Cortex of kidney (tissue), 1 donor: ENCODE measurements at places on chromosomes 6 and 20.

DNA sequence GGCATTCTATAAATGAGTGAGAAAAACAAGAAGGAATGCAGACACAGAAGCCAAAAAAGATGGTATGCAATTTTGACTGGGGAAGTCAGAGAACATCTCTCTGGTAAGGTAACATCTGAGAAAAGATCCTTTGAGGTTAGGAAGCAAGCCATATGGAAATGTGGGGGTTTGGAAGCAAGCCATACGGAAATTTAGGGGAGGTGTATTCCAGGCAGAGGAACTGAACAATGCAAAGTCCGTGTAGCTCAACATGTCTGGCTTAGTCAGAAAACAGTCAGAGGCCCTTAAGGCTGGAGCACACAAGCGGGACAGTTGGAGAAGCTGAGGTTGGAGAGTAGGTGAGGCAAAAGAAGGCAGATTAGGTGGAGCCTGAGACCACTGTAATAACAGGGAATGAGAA lies 35.3 kb downstream of the RALGAPA2 start:
- no peak for DNase-seq

DNA sequence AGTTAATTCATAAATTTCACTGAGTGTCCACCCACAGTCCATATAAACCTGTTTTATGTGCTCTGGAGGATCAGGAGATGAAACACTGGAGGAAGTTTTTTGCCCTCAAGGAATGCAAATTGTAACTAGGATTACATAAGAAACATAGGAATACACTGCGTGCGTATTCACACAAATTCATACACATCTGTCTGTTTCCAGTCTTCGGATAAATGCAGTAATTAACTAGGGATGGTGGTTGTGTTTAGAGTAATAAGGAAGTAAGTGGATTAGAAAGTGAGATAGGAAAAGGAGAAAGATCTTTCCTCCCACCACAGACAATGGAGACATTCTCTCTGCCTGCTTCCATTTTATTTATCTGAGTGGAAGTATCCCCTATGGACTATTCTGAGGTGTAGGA lies 35.7 kb upstream of the POPDC3 start:
- DNase-seq = no peak

GRCh38 chr6:13733178-13733887 lies 21.7 kb upstream of the RANBP9 start:
- DNase-seq = no peak

GRCh38 chr6:53887316-53887715 lies 92.5 kb downstream of the LRRC1 start:
- no peak for DNase-seq

- DNase-seq = no peak
These were observed 168.4 kb upstream of the AHI1 start for GRCh38 chr6:135665935-135666334.

- DNase-seq = no peak
These were observed 15.2 kb upstream of the KCNK15 start for GRCh38 chr20:44730441-44730840.

DNA sequence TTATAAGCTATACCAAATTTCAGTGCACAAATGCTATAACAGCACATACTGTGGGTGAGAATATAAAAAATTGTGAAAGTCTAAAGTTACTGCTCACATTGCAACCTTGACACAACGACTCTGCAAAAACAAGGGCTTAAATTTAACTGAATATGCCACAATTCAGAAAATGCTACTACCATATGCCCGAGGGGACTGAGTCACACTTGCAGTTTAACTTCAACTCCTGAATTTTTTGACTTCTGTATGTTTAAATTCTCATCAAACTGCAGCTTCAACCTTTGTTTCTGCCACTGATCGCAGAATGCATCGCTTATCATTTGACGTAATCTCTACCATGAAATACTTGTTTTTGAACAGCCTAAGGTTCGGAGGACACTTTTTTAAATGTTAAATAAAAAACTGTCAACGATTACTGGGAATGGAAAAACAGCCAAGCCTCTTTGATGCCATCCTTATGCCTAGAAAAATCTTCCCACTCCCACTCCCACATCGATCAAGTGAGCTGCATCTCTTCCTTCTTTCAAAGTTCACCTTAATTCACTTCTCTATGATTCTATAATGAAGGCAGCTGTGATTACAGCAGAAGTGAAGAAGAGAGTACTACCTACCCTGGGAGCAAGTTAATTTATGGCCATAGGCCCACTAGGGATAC lies 136.5 kb downstream of the ATXN1 start:
- DNase-seq = no peak

GRCh38 chr20:47127546-47127945 lies 229.0 kb downstream of the ZMYND8 start:
- no peak for DNase-seq

GRCh38 chr6:109791301-109791700 lies 100.2 kb downstream of the FIG4 start:
- no peak for DNase-seq

- DNase-seq = no peak
These were observed 15.7 kb downstream of the PI16 start for GRCh38 chr6:36969988-36970891.

GRCh38 chr20:63246490-63247288 lies 7.6 kb downstream of the NKAIN4 start:
- DNase-seq = no peak
